ENCODE measurements at places on chromosomes 7 and 10.

GRCh38 chr7:128874140-128875031 lies 11.7 kb downstream of the ATP6V1F start:
- DNase-seq: no peak

DNA sequence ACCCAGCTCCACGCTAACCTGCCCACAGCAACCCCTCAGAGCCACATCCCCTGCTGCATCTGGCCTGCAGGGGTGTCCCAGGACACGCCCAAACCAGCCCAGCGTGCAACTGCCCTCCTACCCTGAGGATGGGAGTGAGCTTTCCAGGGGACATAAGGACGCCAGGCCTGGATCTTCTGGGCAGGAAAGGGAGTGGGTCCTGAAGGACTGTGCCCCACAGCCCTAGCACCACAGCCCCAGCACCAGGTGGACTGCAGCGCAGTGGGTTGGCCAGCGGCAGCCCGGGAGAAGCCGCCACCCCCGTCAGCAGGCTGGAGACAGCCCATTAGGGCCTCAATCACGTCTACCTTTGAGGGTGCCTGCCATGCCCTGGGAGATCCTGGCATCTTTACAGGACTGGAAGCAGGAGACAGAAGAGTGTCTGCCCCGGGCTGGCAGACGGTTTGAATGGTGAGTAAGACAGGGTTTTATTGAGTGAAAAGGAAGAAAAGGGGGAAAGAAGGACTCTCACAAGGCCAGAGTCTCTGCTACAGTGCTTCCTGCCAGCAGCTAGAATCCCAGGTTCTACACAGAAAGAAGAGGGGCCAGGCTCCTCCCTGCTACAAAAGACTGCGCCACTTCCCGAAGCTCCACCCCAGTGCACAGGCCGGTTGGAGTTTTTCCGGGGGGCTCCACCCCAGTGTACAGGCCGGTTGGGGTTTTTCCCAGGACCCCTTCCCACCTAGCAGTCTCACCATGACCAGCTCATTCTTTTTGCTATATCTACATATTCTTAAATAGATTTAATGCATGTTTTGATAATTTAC lies 69.8 kb upstream of the KCTD7 start:
- DNase-seq: no peak

DNA sequence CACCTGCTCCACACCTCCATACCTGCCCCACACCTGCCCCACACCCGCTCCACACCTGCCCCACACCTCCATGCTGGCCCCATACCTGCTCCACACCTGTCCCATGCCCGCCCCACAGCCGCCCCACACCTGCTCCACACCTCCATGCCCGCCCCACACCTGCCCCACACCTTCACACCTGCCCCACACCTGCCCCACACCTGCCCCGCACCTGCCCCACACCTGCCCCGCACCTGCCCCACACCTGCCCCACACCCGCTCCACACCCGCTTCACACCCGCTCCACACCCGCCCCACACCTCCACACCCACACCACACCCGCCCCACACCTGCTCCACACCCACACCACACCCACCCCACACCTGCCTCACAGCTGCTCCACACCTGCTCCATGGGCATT lies 53.0 kb downstream of the PARP12 start:
- DNase-seq: no peak

DNA sequence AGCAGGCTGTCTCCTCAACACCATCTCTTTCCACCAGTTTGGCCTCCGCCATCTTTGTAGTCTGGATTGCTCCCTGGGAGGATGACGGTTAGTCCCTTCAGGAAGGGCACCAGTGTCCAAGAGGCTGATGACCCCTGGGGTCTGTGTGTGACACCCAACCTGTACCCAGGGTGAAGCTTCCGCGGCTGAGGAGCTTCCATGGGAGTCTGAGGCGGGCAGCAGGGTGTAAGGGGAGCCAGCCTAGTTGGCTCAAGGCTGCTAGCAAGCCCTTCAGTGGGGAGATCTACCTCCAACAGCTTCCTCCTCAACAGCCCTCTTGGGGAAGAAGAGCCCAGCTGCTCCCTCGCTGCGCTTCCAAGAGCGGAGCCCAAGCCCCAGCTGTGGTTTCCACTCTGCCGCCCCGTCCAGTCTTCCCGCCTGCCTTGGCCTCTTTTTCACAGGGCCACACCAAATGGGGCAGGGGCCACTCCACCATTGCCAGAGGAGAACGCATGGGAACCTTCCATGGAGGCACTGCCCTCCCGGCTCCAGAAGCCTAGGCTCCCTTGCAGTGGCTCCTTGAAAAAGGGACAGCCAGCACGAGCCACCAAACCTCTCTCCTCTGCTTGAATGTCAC lies 57.4 kb downstream of the TMEM209 start:
- DNase-seq: no peak

DNA sequence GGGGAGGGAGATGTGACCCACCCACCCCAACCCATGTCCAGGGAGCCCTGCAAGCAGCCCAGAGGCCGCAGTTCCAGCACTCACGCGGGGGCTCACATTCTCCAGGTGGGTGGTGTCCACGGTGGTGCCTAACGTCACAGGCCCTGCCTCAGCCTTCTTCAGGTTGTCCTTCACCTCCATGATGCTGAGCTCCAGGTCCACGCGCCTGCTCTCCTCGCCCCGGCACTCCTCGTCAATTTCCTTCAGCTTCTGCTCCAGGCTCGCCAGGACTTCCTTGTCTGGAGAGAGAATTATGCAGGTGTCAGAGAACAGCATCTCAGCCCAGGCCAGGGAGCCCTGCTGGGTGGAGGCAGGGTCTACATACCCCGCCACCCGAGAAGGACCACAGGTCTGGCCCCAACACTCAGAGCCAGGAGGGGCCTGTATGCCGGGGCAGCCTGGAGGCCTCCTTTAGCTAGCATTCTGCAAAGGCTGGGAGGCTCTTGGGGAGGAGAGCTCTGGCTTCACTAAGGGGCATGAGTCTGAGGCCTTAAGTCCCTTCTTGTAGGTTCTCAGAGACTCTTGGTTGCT lies 58.2 kb downstream of the VWA2 start:
- DNase-seq: no peak

GRCh38 chr10:72056113-72056512 lies 32.2 kb downstream of the SPOCK2 start:
- no peak for DNase-seq

DNA sequence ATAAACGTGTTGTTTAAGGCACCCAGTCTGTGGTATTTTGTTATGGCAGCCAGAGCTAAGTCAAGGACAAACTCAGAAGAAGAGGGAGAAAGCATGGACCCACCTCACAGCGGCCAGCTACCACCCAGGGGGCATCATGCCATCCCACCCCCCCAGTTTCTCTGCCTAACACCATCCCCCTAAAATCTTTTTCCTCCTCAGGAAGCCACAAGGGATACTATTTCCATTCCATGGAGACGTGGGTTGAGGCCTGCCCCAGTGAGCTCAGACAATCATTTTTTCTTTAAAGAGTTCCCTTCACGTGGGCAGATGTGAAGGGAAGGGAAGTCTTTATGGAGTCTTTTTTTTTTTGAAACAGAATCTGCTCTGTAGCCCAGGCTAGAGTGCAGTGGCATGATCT lies 131.8 kb downstream of the FGFR2 start:
- no peak for DNase-seq

DNA sequence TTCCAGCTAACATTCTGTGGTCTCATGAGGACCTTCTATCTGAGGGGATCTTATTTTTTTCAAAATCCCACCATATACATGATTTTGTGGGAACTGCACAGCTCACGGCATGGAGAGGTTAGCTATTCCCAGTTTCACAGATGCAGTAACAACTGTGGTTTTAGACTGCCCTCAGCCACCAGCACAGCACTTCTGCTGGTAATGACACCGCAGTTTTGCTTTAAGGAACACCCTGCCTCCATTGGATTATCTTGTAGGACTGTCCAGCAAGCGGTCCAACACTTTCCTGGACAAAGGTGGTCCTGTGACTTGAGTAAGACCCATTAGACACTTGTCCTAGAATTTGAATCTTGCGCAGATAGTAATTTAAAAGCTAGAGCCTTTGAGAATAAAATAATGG lies 65.3 kb upstream of the SMNDC1 start:
- no peak for DNase-seq

- DNase-seq: no peak
Measured at GRCh38 chr7:84637568-84638338, 443.2 kb upstream of the SEMA3A start.

DNA sequence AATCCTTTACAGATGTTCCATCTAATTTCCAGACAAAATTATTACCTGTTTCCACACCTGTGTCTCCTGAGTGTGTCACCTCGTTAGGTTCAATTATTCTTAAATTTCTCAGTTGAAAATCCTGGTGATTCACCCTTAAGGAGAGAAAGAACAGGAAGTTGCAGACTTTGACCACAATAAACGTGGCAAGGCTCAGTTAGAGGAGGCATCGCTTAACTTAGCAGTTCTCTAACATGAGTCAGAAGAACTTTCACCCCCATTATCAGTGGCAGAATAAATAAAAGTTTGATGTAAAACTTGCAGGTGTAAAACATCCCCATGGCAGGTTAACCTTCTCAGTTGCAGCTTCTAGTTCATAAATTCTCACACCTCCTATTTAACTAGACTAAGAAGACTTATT lies 8.3 kb downstream of the XPNPEP1 start:
- no peak for DNase-seq

GRCh38 chr10:81479316-81479715 lies 395.7 kb upstream of the NRG3 start:
- no peak for DNase-seq

- no peak for DNase-seq
Measured at GRCh38 chr10:62079885-62080559, 178.5 kb downstream of the ARID5B start.

DNA sequence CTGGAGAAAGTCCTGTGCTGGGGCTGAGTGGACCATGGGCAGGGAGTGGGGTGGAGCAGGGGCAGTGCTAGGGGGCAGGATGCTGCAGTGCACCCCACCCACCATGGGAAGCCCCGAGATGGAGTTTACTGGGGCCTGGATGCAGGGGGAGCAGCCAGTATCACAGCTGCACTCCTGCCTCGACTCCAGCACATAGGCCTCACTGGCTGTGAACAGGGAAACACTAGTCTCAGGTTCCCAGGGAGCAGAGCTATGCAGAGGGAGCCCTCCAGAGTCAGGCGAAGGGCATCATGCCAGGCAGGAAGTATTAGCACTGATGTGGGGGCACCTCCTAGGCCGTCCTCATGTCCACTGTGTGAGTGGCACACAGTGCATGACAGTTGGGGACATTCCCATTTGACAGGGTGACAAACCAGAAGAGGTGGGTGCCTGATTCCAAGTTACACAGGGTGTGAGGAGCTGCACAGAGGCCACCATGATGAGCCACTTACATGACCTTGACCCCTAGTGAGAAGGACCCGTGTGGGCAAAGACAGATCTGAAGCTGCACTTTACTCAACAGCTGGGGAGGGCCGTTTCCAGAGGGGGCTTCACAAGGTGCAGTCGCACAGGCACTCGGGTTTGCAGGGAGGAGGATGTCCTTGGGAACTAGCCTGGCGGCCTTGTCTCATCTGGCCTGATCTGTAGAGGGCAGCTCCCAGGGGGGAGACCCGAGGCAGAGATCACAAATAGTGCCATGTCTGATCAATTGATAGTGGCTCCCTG lies 69.9 kb upstream of the LRRC4 start:
- DNase-seq: no peak

DNA sequence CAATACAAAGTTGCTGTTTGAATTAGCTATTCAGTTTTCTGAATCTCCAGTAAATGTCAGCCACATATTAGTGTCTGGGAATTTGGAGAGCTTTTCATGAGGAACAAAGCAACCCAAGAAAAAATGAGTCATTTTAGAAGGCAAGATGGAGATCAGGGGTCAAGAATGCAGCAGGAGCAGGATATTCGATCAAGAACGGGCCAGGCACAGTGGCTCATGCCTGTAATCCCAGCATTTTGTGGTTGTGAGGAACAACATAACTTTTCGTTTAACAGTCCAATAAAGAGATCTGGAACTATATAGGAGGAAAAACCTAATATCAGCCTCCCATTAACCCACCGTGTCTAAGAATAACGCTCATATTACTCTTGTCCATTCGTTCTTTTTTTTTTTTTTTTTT lies 600.5 kb downstream of the MAGI2 start:
- DNase-seq: no peak

GRCh38 chr7:19284596-19285300 lies 139.5 kb upstream of the FERD3L start:
- no peak for DNase-seq

Measured in NCI-H446 (cell line).